ENCODE measurements at places on chromosomes 4 and X. TPM values are rescaled to one million over a fixed set of nuclear protein-coding genes. Genes with fewer than 3 reads are reported as not detected.

DNA sequence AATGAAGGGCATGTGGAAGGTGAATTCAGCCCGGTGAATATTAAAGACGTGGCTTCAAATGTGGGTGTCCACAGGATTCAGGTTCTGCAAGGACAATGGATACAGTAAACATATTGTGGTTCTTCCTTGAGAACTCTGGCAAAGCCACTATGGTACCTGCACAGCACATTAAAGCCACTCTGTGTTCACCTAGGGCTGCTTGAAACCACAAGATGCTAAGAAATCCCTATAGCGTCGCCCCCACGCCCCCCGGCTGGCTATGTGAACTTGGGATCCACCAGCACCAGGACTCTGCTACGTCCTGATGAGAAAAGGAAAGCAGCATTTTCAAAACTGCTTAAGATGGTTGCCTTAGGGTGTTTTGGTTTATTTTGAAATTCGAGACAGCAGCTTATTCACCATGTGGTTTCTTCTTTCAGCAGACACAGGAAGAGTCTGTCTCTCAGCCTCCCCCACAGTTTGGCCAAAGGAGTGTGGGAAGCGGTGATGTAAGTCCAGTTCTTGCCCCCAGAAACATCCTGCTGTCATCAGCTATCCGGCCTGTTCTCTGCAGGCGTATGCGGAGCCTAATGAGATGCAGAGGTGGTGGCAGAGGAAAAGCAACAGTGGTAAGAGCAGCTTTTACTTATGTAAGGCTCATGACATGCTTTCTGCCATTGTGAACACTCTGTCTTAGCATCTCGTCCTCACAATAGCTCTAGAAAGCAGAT is 111.5 kb downstream of the AFAP1 start:
- DNase-seq: no peak

Gene HTN1
- polyA plus RNA-seq: 0.03 TPM

DNA sequence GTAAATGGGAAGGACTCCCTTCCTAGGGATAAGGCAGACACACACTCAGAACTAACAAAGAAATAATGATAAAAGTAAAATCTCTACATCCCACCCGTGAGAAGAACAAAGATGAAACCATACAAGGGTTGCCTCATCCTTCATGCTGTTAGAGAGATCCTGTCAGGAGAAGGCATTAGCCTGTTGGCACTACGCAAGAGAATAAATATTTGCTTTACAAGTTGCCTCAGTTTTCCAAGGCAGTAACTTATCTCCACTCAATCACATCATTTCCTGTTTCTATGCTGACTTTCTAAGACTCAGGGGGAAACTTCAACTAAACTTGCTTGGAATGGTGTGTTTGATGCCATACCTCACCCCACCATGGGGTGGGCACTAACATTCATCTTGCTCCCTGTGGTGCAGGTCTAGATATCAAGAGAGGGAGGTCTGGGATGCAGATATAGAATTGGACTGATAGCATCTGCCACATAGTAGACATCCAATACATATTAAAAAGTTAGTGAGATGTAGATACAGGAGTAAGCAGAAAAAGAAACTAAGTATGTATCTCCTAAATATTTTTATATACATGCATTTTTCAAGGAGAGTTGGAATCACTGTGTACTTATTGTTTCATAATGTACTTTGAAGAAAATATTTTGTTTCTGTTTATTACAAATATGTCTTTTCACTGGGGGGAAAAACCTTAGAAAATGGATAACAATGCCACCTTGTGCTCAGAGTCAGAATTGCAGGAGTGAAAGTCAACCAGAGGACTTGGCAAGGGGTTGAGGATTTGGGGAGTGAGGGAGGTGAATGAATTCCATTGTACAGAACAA is 57.2 kb upstream of the BEX4 start:
- no peak for DNase-seq

Gene FAM241A
- 1.4 TPM for polyA plus RNA-seq
